ENCODE measurements at places on chromosomes 4 and X.

GRCh38 chrX:70013466-70014381 lies 36.0 kb downstream of the AWAT2 start:
- peak; percentile 97 for ATAC-seq

GRCh38 chrX:22349116-22349515 lies 76.4 kb downstream of the CBLL2 start:
- ATAC-seq = no peak

GRCh38 chr4:41287852-41288251 lies 31.1 kb downstream of the UCHL1 start:
- ATAC-seq = no peak

DNA sequence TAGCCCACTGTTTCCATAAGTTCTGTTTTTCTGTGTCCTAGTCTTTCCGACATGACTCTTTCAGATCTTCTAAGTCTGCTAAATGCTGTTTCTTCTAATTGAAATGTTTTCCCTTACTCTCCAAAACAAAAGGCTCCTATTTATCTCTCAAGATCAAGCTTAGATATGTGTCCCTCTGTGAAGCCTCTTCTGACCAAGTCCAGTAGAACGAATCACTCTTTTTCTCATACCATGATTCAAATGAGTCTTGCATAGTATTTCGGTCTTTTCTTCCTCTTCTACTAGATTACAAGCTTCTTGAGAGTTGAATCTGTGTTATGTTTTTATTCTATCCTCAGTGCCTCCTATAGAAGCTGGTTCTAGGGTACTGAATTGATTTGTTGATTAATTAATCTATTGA lies 45.3 kb upstream of the PRDM8 start:
- ATAC-seq = no peak

DNA sequence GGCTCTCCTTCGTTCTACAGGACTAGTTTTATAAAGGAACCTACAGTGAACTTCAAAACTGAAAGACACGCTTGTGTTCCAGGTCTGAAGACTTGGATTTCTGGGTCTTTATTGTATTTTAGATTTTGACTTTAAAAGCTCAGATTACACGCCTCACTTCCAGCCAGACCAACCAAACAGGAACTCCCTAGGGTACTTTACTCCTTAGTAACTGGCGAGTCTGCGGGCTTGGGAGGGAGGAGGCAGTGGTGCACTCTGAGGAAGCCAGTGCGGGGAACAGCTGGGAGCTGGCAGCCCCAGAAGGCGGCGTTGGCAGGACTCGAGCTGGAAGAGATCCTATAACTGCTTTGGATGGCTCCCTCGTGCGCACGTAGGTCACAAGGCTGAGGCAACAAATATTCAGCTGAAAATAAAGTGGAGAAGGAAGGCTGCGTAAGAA lies 391 bp upstream of the PHKA1 start:
- ATAC-seq = peak; percentile 86

DNA sequence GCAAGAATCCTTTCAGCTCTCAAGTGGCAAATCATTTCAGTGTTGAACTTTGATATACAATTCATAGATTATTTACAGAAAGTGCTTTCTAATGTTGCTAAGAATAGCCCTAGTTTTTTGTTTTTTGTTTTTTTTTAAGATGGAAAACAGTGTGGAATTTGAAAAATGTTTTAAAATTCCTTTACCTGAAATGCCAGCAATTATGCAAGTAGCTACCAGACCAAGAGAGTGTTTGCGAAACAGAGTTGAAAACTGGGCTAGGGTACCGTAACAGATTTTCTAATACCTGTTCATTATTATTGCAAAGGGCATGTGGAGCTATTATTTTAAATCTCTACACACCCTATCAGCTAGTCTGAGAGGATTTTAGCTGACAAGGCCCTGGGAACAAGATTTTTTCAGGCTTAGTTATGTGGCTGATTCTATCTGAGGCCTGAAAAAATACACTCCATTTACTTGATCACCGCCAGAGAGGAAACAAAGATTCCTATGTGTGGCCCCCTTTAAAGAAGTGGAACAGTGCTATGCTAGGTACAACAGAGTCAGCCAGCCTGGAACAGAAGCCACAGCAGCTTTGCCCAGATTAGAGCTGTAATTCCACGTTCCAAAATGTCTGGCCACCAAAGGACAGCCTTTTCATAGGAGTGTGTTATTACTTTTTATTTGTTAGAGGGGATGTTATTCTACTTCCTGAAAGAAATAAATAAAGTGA lies 46.9 kb upstream of the SLC39A8 start:
- ATAC-seq = no peak

DNA sequence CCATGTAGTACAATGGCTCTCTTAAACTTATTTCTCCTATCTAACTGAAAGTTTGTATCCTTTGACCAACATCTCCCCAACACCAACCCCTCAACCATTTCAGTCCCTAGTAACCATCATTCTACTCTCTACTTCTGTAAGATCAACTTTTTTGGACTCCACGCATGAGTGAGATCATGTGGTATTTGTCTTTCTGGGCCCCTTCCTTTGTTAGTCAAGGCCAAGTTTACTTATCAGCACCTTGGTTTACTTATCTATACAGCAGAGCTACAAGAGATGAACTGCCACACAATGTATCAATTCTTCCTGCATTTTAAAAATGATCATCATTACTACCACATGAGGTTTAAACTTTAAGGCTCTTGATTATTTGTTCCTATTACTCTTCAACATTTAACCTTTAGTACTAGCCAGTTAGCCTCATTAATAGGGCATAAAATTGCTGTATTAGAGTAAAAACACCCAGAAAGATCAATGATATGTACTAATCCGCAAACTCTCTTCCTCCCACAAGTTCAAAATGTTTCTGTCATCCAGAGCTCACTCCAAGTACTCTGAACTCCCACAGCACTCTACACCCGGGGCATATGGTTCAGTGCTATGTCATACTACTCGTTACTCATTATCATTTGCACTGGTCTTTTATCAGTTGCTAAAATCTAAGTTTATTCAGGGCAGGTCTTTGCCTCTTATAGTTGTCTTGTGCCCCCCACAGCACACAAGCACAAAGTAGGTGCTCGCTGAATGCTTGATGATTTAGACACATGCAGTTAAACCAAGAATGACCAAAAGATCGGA lies 145.7 kb upstream of the ADAMTS3 start:
- ATAC-seq = no peak

GRCh38 chr4:2768921-2769336 lies 12.8 kb upstream of the TNIP2 start:
- no peak for ATAC-seq

DNA sequence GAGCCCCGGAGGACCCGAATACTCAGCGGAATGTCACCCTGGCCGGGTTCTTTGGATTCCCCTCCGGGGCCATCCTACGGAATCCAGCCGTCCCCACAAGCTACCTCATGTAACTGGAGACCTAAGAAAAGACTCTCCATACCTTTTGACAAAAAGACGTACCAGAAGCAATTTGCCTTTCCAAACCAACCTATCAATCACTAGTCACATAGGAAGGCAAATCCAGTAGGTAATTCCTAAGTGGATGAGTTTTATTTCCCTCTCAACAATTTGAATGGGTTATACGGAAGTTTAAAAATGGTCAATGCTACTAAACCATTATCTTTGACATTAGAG lies 16.8 kb downstream of the POU4F2 start:
- ATAC-seq = no peak

All from motor neuron (in vitro differentiated cells).